ENCODE measurements at places on chromosomes 3 and 15.

DNA sequence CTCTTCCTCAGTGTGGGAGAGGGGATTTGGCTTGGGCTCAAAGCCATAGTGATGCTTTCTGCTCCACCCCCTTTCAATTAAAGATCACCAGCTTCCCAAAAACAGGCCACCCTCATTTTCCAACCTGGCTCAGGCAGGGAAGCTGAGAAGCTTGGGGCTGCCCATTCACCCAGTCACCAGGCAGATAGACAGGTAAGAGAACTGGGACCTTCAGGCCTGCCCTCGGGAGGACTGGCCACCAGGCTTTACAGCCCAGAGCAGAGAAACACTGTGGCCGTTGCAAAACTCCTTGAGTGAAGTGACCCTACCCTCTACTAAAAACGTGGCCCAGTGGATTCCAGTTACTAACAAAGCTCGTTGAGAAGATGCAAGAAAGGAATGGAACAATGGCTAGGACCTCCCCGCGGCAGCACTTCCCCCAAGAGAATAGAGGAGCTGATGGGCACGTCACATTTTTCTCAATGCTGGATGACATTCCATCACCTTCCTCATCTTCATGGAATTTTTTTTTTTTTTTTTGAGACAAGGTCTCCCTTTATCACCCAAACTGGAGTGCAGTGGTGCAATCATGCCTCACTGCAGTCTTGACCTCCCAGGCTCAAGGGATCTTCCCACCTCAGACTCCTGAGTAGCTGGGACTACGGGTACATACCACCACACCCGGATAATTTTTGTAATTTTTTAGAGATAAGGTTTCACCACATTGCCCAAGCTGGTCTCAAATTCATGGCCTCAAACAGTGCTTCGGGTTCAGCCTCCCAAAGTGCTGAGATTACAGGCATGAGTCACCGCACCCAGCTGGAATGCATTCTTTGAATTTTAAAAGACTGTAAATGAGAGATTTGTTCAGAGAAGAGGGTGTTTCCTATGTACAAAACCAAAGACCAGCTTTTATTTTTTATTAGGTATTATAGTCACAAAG, 37.9 kb downstream of the LIPC start:
- no peak for DNase-seq

DNA sequence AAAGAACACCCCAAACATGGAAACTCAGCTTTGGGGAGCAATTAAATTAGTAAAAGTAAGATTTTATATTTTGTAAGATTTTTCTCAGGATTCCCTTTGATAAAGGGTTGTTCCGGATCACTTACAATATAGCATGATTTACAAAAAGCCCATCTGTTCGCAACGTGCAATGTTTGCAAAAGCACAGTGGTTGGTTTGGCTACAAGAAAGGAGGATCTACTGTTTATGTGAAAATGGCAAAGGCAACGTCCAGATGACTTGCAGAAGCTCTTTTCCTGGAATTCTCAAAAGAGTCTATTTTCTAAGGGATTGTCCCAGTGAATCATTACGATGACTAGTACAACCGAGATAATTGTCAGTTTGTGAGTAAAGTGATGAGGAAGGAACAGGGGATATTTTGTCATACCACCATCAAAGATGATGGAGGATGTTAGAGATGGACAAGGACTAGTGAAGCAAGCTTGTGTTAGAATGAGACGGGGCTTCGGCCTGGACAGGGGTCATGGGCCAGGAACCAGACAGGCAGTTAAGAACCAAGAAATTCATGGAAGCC, 71.6 kb downstream of the CRYGS start:
- DNase-seq, result no peak

DNA sequence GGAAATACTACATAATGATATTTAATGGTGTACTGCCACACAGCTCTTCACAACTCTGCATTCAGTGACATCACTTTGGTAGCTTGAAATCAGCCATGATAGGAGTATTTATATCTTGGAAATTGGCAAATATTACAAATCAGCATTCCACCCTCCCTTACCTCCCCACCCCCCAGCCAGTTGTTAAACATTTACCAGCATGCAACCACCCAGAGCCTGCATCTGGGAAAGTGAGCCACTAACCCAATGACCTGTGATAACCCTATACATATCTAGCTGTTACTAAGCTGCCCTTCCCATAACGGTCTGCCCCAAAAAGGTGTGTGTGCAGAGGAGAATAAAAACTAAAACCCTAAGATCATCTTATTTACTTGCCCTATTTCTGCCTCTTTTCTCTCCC, 44.6 kb upstream of the SATB1 start:
- DNase-seq, result no peak

- no peak for DNase-seq
These were observed 109.8 kb upstream of the RASGRP1 start for GRCh38 chr15:38674448-38674847.

- no peak for DNase-seq
These were observed 40.3 kb upstream of the ICE2 start for GRCh38 chr15:60519218-60519617.

Measured in activated T-cell treated with anti-CD3 and anti-CD28 coated beads, Interleukin-2, amount 50 U/mL, for 24 hours (primary cell).